CD4-positive, alpha-beta T cell treated with Interleukin-21 for 1 hour (primary cell): ENCODE measurements at places on chromosomes 11 and 22.

GRCh38 chr11:128045094-128045725 is 542.1 kb downstream of the ETS1 start:
- peak; percentile 27 for DNase-seq

GRCh38 chr11:116406042-116406441 is 366.7 kb downstream of the BUD13 start:
- no peak for DNase-seq

DNA sequence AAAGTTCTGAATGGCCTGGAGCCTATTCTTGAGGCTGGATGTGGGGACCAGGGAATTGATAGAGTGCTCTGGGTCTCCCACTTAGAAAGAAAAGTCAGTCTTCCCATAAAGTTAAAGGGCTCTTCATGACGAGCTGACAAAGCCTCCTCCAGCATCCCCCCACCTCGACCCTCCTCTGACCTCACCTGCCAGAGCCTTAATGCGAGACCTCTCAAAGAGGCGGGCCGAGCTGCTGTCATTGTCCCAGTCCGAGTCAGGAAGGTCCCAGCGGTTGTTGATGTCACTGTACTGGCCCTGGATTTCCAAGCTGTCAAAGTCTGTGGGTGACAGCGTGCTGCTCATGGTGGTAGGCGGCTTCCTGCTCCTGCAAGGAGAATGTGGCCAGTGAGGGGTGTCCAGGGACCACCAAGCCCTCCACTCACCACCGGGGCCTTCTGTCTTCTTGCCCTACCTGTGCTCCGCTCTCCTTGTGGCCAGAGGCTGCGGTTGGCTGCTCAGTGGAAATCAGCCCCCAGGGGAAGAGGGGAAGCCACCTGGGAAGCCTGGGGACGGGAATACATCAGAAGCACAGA is 8.0 kb downstream of the SPTBN2 start:
- DNase-seq = no peak

DNA sequence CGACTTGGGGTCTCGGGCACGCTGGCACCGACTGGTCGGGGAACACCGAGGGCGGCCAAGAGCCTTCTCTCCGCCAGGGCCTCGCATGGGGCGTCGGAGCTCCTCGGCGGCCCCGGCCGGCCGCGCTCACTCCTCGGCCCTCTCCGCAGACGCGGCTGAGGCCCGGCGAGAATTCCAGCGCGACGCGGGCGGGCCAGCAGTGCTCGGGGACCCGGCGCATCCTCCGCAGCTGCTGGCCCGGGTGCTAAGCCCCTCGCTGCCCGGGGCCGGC is 5.6 kb downstream of the TBX1 start:
- no peak for DNase-seq

GRCh38 chr11:65569164-65569972 is 909 bp upstream of the ZNRD2 start:
- DNase-seq = no peak

GRCh38 chr11:9875862-9876261 is 212.0 kb downstream of the SWAP70 start:
- DNase-seq = no peak

- DNase-seq = peak; percentile 37
Observed at GRCh38 chr22:36334081-36334820, 53.5 kb downstream of the MYH9 start.

- DNase-seq = no peak
Observed at GRCh38 chr11:78310500-78310909, 107.1 kb downstream of the GAB2 start.

DNA sequence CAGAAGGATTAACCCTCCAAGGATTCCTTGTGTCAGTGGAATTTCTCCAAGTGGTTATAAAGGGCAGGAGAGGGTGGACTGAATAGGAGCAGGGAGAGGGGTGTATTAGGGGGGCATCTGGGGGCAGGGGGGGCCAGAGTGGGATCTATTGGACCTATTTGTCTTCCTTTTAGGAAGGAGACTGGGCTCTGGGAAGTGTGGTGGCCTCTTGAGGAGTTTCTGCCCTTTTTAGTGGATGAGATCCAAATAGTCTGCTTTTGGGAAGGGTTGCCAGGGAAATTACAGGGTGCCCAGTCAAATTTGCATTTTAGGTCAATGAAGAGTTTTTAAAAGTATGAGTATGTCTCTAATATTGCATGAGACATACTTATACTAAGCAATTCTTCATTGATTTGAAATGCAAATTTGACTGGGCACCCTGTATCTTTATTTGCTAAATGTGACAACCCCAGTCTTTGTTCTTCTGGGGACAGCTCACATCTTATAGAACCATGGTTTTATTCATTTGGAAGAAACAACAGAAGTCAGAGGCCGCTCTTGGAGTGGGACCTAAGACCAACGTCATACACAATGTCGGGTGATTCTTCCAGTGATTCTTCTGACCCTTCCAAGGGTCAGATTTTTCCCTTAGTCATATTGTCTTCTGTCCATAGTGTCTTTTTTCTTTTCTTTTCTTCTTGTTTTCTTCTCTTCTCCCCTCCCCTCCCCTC is 429 bp upstream of the SLC22A6 start:
- DNase-seq = no peak

- DNase-seq = no peak
Observed at GRCh38 chr11:117722082-117722481, 74.9 kb downstream of the DSCAML1 start.

- DNase-seq = no peak
Observed at GRCh38 chr22:28734393-28734792, 7.2 kb downstream of the CHEK2 start.

DNA sequence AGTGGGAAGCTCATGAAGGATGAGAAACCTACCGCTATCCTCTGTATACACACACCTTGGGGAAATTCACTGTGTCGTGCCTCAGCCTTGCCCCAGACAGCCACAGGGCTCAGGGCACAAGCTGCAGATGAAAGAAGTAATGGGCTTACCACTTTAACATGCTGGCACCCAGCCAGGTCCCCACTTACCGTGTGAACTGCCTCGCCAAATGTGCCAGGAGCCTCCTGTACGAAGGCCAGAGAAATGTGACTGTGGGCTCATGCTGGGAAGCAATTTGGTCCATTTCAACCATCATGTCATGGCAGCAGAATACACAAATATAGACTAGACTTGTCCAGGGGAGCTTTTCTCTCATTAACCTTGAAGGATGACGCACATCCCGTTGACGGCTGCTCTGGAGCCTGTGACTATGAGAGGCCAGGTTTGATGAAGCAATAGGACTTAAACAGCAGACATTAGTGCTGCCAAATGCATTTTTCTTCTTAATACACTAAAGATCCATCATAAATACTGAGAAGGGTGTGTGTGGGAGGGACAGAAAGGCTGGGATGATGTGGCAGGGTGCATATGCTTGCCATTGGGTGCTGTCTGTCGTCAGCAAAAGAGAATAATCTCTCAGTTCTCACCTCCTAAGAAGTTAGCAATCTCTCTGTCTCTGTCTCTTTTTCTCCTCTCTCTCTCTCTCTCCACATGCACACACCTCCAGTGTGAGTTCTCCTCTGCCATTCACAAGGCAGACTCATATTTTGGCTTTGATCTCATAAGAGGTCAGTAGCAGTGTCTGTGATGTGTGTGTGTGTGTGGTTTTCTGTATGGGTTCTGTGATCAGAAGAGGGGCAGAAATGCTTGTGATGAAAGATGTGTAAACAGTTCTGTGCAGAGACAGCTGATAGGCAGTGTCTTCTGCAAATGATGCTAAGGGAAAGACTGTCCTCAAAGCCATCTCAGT is 142.4 kb downstream of the KIRREL3 start:
- DNase-seq = no peak

- DNase-seq = no peak
Observed at GRCh38 chr22:17917490-17917983, 106.8 kb downstream of the MICAL3 start.

- DNase-seq = no peak
Observed at GRCh38 chr11:76903325-76903724, 42.6 kb downstream of the ACER3 start.

- no peak for DNase-seq
Observed at GRCh38 chr11:27933992-27934829, 173.7 kb downstream of the KIF18A start.

- peak; percentile 1 for DNase-seq
Observed at GRCh38 chr11:131658952-131659351, 288.5 kb downstream of the NTM start.

DNA sequence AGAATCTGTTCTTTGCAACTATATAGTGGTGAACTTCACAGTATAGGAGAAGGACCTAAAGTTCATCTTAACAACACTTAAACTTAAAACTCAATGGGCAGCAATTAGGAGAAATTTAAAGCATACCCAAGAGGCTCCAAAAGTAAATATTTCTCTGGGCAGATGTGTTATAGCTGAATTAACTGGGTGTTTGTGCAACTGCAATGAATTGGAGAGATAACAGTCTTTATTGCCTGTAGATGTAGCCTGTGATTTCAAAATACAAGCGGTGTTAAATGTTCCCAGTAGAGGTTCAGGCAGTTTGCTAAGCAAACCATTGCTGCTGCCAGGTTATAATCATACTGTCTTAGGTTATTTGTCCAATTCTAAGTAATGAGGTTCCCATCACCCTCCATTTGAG is 294.1 kb upstream of the MTNR1B start:
- no peak for DNase-seq

GRCh38 chr11:78737891-78738290 is 163.2 kb upstream of the NARS2 start:
- no peak for DNase-seq
